Subcutaneous preadipocyte (primary cell): ENCODE measurements at places on chromosomes 1 and 21. TPM values are rescaled to one million over a fixed set of nuclear protein-coding genes. Genes with fewer than 3 reads are reported as not detected.

The EPHA8 gene
- not detected in 2 replicates for total RNA-seq

The ELAVL4 gene
- total RNA-seq, result not detected in 2 replicates

The IL24 gene
- not detected in 2 replicates for total RNA-seq

The APCS gene
- not detected in 2 replicates for total RNA-seq

The UMODL1 gene
- not detected in 2 replicates for total RNA-seq

The LRRC71 gene
- 0.20 TPM in 1 of 2 replicates, not detected in the other for total RNA-seq

The MROH7 gene
- under 0.01 and 0.37 TPM in 2 replicates for total RNA-seq

The LAX1 gene
- total RNA-seq, result not detected in 2 replicates

The S100B gene
- total RNA-seq, result not detected in 2 replicates

The CCDC17 gene
- 1.5 and 2.2 TPM in 2 replicates for total RNA-seq

The ITGB2 gene
- not detected in 2 replicates for total RNA-seq

The RSPH1 gene
- total RNA-seq, result not detected in 2 replicates

The ATP1A4 gene
- total RNA-seq, result not detected in 2 replicates

The CAPN9 gene
- not detected in 2 replicates for total RNA-seq

The GUCA2B gene
- not detected in 2 replicates for total RNA-seq

The KIRREL1 gene
- total RNA-seq, result 85.2 and 107 TPM in 2 replicates

The RNU1-1 gene
- under 0.01 TPM in 2 replicates for total RNA-seq

The HFM1 gene
- total RNA-seq, result 0.39 and 1.1 TPM in 2 replicates

The ESPN gene
- total RNA-seq, result not detected in 2 replicates

The RHBDL2 gene
- total RNA-seq, result 0.37 and 0.39 TPM in 2 replicates

The APOBEC4 gene
- not detected in 2 replicates for total RNA-seq

The NCF2 gene
- total RNA-seq, result not detected in 2 replicates

The NEXN gene
- 7.6 and 9.9 TPM in 2 replicates for total RNA-seq
